ENCODE measurements at places on chromosomes 5 and 9.

- no peak for DNase-seq
Measured at GRCh38 chr5:145633474-145633873, 201.7 kb downstream of the PRELID2 start.

GRCh38 chr9:70495514-70495913 is 81.1 kb upstream of the KLF9 start:
- no peak for DNase-seq

DNA sequence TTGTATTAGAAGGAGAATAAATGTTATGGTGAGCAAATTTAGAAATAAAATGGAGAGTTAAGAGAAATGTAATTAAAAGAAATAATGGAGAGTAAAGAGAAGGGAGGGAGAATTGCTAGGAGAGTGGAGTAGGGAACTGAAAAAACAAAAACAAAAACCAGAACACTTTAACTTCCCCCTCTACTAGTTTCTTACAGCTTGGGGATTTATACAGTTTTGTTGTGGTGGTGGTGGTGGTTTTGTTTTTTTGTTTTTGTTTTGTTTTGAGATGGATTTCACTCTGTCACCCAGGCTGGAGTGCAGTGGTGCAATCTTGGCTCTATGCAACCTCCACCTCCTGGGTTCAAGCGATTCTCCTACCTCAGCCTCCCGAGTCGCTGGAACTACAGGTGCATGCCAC is 322.4 kb downstream of the TMEM167A start:
- no peak for DNase-seq

GRCh38 chr5:118185018-118185417 is 803.3 kb downstream of the DTWD2 start:
- DNase-seq, result no peak

- no peak for DNase-seq
Measured at GRCh38 chr9:95065224-95065623, 252.3 kb downstream of the FANCC start.

DNA sequence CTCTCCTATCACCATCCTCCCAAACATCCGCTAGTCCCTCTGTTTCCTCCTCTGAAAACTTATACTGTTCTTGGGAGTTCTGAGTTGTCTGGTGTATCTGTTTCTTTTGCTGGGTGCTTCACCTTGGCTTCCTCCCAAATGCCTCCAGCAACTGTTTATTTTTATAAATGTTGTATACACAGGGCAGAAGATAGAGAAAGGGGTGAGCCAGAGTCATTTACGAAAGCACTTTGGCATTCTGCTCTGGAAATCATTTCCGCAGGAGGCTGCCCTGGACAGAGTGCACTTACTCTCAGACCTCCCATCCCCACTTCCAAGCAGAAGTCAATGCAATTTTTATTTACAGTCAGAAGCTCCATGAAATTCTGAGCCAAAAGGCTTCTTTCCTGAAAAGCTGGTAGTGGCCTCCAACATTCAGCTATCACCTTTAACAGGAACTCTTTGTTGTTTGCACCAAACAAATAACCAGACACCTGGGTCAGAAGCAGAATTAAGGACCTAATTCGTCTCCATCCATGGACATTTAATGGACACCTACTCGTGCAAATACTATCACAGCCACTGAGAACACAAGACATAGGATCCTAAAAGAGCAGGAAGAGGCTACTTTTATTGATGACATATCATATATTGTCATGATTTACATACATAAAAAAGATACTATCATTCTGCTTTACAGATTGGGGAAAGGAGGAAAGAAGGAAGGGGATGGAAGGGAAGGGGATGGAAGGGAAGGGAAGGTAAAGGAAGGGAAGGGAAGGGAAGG is 229.5 kb upstream of the PAPPA start:
- DNase-seq, result no peak

Measured in NCI-H187 treated with DMSO at 0.1 percent for 48 hours (cell line).